ENCODE measurements at places on chromosomes 2 and 18. TPM values are rescaled to one million over a fixed set of nuclear protein-coding genes. Genes with fewer than 3 reads are reported as not detected.

Gene RUFY4
- total RNA-seq, result 0.76 TPM

Gene EML6
- total RNA-seq, result 1.2 TPM

GRCh38 chr2:127448526-127448925 lies 30.3 kb downstream of the PROC start:
- no peaks in the 10 kb centered on the region for H3K4me1 ChIP-seq
- H3K27me3 ChIP-seq, result peaks cover 2% of the 10 kb centered on the region
- DNase-seq, result no peak
- H3K36me3 ChIP-seq, result peaks cover 3% of the 10 kb centered on the region
- H3K4me3 ChIP-seq, result no peak overlapping the region

DNA sequence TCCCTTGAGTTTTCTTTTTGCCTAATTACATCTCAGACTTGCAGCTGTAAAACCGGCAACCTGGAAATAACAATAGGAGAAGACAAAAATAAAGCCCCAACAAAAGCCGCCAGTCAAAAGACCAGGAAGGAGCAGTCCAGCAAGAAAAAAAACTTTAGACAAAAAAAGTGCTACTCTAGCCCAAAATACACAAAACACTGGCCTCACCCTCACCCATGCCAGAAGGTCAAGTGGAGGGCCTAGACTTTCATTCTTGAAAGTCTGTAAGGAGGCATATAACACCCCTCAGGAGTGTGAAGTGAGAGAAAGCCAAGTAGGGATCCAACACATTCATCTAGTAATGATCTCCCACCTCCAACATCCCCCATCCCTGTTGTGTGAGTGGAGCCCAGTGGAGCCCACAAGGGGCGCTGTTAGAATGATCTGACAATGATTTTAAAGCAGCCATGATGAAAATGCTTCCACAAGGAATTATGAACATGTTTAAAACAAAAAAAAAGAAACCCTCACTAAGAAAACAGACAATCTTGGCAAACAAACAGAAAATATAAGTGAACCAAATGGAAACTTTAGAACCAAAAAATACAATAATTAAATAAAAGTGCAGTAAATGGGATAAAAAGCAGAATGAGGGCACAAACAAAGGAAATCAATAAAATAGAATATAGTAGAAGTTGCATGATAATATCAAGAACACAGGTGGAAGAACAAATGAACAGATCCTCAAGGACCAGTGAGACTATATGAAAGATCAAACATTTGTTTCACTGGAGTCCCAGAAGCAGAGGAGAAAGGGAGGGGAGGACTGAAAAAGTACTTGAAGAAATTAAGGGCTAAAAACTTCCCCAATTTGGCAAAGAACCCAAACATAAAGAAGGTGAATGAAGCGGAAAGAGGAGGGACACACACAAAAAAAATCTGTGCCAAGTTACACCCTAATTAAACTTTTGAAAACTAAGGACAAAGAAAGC lies 23.9 kb downstream of the SESTD1 start:
- no peak overlapping the region for H3K4me3 ChIP-seq
- peaks cover 19% of the 10 kb centered on the region for H3K4me1 ChIP-seq
- no peak for DNase-seq
- H3K36me3 ChIP-seq, result no peaks in the 10 kb centered on the region
- H3K27me3 ChIP-seq, result no peaks in the 10 kb centered on the region

DNA sequence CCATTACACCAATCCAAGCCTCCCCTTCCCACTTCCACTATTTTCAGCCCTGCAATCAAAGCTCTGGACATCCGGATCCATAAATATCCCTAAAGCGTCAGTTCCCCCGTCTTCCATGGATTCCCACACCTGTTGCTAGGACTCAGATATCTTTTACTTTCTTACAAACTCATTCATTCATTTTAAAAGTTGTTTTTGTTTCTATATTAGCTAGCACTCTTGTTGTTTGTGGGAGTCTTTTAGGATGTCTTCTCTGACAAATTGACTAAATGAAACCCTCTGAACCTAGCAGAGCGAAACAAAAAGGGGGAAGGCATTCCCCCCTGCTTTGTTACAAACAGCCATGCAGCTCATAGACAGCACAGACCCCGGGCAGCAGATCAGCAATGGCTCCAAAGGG lies 9.0 kb upstream of the NBAS start:
- H3K36me3 ChIP-seq, result no peaks in the 10 kb centered on the region
- no peak overlapping the region for H3K27ac ChIP-seq
- no peaks in the 10 kb centered on the region for H3K4me1 ChIP-seq
- no peak for DNase-seq
